ENCODE measurements at places on chromosomes 11 and 22. TPM values are rescaled to one million over a fixed set of nuclear protein-coding genes. Genes with fewer than 3 reads are reported as not detected.

- H3K36me3 ChIP-seq = no peaks in the 10 kb centered on the region
- DNase-seq = no peak
- H3K4me1 ChIP-seq = no peaks in the 10 kb centered on the region
Observed at GRCh38 chr11:90318651-90319050, 95.8 kb upstream of the CHORDC1 start.

DNA sequence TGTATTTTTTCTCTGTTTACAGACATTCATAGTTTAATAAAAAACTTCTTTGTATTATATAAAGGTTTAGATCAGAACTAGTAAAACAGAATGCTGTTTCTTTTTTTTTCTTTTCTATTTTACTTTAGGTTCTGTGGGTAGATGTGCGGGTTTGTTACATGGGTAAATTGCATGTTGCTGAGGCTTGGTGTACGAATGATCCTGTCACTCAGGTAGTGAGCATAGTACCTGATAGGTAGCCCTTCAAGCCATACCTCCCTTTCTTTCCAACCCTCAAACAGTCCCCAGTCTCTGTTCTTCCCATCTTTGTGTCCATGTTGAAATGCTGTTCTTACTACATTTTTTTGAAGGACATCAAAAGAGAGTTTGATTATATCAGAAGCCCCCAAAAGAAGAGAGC lies 3.2 kb downstream of the ATM start:
- peaks cover 13% of the 10 kb centered on the region for H3K36me3 ChIP-seq
- no peaks in the 10 kb centered on the region for H3K4me1 ChIP-seq
- no peak for DNase-seq
- no peak overlapping the region for H3K4me3 ChIP-seq
- no peaks in the 10 kb centered on the region for H3K27me3 ChIP-seq

- no peaks in the 10 kb centered on the region for H3K4me1 ChIP-seq
- no peak overlapping the region for H3K27ac ChIP-seq
- DNase-seq = no peak
- H3K27me3 ChIP-seq = no peaks in the 10 kb centered on the region
- H3K36me3 ChIP-seq = no peaks in the 10 kb centered on the region
Observed at GRCh38 chr11:104668797-104669463, 229.3 kb downstream of the CASP12 start.

- H3K4me1 ChIP-seq = peaks cover 20% of the 10 kb centered on the region
- no peaks in the 10 kb centered on the region for H3K36me3 ChIP-seq
- no peak overlapping the region for H3K4me3 ChIP-seq
- no peaks in the 10 kb centered on the region for H3K27me3 ChIP-seq
- no peak for DNase-seq
Observed at GRCh38 chr11:100777736-100778135, 90.6 kb downstream of the ARHGAP42 start.

- H3K27ac ChIP-seq = no peak overlapping the region
- no peak for DNase-seq
- no peaks in the 10 kb centered on the region for H3K36me3 ChIP-seq
- peaks cover 9% of the 10 kb centered on the region for H3K27me3 ChIP-seq
Observed at GRCh38 chr22:46499805-46500189, 37.6 kb downstream of the CELSR1 start.

DNA sequence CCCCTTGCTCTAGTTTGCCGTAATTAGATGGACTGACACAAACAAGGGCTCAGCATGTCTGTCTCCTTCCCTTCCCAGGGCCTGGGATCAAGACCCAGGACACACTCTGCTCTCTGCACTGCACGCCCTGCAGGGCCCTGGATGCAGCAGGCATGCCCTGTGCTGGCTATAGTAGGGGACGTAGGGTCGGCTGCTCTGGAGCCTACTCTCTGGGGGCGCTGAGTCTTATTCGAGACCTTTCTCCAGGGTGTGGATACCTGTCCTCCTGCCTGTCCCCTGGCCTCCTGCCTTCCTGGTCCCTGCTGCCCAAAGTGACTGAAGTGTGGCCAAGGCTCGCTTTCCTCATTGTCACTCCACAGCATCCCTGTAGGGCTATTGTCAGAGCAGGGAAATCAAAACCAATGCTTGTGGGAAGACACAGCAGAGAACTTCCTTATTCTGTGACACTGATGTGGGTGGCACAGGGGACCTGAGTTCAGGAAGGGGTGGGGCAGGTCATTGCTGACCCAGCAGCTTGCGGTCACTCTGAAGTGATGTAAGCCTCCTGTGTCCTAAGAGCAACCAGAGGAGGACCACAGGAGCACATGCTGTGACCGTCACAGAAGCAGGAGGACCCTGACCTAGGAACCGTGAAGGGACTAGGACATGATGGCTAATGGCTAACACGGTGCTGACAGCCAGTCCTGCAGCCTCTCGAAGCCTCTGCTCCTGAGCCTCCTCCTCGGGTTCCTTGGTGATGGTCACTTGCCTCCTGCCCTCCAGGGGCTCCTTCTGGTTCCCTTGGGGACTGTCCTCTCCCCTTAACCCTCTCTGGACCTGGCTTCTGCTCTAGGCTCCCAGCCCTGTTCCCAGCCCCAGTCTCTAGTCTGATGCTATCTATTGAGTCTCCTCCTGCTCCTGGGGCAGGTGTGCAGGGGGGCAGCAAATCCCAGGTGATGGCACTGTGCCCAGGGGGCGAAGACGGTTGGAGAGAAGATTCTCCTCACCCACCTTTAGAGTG lies 10.3 kb downstream of the APOBEC3A start:
- no peaks in the 10 kb centered on the region for H3K36me3 ChIP-seq
- no peak overlapping the region for H3K4me3 ChIP-seq
- peaks cover 10% of the 10 kb centered on the region for H3K27me3 ChIP-seq
- H3K27ac ChIP-seq = no peak overlapping the region

GRCh38 chr11:11842421-11843008 lies 743 bp downstream of the USP47 start:
- peaks cover 11% of the 10 kb centered on the region for H3K4me1 ChIP-seq
- DNase-seq = peak; percentile 88
- no peaks in the 10 kb centered on the region for H3K36me3 ChIP-seq
- no peaks in the 10 kb centered on the region for H3K27me3 ChIP-seq
- H3K4me3 ChIP-seq = peak overlapping the region; percentile 94

DNA sequence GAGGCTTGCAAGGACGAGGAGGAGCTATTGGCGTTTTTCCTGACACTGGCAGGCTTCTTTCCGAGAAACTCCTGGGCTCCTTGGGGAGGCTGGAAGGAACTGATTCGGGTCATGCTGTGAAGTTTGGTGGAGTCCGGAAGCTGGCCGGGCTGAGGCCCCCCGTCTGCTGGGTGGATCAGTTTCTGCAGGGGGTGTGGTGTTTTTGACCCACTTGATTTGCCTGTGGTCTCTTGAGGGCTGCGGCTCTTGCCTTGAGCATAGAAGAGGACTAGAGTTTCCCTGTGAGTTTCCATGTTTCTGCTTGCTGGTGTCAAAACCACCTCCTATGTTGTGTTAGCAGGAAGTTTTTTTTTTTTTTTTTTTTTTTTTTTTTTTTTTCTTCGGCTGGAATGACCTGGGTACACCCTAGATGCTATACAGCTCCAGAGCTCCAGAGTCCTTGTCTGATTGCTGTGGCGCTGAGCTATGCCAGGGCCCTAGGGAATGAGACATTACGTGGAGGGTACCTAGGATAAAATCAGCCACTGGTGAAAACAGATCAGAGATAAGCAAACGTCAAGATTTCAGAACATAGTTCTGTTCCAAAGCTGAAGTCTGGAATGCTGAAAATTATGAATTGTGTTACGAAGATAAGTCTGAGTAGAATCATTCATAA lies 728 bp downstream of the TBC1D22A start:
- DNase-seq = peak; percentile 32
- H3K27ac ChIP-seq = peak overlapping the region; percentile 88
- no peaks in the 10 kb centered on the region for H3K4me1 ChIP-seq
- H3K4me3 ChIP-seq = peak overlapping the region; percentile 87
- H3K27me3 ChIP-seq = no peaks in the 10 kb centered on the region
- no peaks in the 10 kb centered on the region for H3K36me3 ChIP-seq

DNA sequence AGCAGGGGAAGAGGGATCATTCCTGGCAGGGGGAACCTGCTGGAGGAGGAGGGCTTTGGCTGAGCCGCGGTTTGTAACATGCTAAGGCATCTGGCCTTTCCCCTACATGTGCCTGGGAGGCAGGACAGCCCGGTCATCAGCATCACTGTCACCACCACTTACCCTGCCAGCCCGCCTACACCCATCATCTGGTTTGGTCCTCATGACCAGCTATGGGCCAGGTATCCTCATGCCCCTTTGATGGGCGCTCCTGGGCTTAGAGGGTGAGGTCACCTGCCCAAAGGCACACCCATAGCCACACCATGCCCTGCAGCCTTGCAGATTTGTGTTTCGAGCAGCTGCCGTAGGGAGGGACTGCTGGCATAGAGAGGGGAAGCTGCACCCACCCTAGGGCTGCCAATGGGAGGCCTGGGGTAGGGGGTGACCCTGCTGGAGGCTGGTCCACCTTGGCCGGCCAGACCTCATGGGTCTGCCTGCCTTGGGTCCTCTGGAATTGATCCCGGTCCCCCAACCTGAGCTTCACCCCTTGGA lies 2.6 kb downstream of the MRGPRF start:
- no peaks in the 10 kb centered on the region for H3K27me3 ChIP-seq
- peaks cover 16% of the 10 kb centered on the region for H3K4me1 ChIP-seq
- DNase-seq = no peak

GRCh38 chr11:134508219-134508990 lies 96.4 kb upstream of the B3GAT1 start:
- H3K27ac ChIP-seq = no peak overlapping the region
- H3K36me3 ChIP-seq = no peaks in the 10 kb centered on the region
- H3K4me1 ChIP-seq = no peaks in the 10 kb centered on the region
- peaks cover 21% of the 10 kb centered on the region for H3K27me3 ChIP-seq
- no peak for DNase-seq

DNA sequence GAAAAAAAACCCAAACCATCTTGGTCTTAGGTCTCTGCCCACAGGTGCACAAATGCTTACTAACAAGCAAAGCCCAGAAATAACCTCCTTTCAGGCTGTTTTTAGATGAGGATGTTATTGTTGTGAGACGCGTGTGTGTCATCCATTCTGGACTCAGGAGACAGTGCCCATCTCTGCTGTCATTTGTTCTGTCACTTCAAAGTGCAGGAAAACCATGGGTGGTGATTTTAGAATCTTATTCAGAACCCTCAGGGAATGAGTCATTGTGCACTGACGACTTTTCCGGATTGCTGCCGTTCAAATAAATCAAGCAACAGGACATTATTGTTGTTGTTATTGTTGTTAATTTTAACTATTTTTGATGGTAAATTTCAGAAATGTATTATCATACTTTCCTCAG lies 110.3 kb downstream of the LRRC32 start:
- no peak overlapping the region for H3K4me3 ChIP-seq
- no peaks in the 10 kb centered on the region for H3K36me3 ChIP-seq
- no peaks in the 10 kb centered on the region for H3K27me3 ChIP-seq
- H3K4me1 ChIP-seq = no peaks in the 10 kb centered on the region
- DNase-seq = no peak

DNA sequence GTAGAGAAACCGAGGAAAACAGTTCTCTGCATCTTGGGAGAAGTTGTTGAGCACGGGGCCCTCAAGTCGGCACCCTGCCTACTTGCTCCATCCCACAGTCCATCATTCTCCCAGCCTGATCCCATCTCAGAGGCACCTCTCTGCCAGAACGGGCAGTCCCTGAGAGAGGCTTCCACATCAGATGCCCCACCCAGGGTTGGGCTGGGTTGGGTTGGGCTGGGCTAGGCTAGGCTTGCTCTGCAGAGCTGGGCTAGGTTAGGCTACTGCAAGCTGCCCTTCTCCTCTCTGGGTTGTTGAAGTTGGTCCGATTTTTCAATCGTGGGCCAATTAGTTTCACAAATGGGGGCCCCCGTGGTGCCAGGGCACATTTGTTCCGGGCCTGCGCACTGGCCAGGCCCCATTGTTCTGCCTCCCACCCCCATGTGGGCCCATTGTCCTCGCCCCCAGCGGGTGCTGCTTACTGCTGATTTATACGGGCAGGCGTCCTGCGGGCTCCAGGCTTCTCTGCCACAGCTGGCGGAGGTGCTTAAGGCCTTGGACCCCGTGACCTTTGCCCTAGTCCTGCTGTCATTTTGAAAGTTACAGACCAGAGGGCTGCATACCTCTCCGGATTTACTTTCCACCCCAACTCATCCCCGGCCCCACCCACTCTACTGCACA lies 63.7 kb upstream of the NNMT start:
- no peaks in the 10 kb centered on the region for H3K36me3 ChIP-seq
- no peaks in the 10 kb centered on the region for H3K4me1 ChIP-seq
- H3K4me3 ChIP-seq = no peak overlapping the region

- H3K4me3 ChIP-seq = no peak overlapping the region
- no peak overlapping the region for H3K27ac ChIP-seq
- peaks cover 27% of the 10 kb centered on the region for H3K4me1 ChIP-seq
Observed at GRCh38 chr11:1747753-1748635, 2.4 kb downstream of the IFITM10 start.

GRCh38 chr11:125170001-125170509 lies 5.5 kb downstream of the PKNOX2 start:
- peaks cover 52% of the 10 kb centered on the region for H3K4me1 ChIP-seq
- no peaks in the 10 kb centered on the region for H3K36me3 ChIP-seq
- peak; percentile 56 for DNase-seq
- H3K27me3 ChIP-seq = no peaks in the 10 kb centered on the region

DNA sequence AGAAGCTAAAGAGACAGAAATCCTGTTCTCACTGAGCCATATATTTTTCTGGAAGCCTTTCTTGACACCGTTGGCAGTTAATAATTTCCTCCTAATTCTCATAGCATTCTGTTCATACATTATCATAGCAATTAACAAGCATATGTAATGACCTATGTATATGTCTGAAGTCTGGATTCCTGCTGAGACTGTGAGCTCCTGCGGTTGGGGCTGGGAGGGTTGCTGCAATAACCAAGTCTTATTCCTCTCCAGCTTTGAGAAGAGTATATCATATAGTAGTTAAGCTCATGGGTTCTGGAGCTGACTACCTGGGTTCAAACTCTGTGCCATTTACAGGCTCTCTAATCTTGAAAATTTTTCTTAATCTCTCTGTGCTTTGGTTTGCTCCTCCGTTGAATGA lies 175.2 kb downstream of the MAML2 start:
- no peak for DNase-seq
- peaks cover 5% of the 10 kb centered on the region for H3K4me1 ChIP-seq
- no peaks in the 10 kb centered on the region for H3K36me3 ChIP-seq
- no peaks in the 10 kb centered on the region for H3K27me3 ChIP-seq
- H3K4me3 ChIP-seq = no peak overlapping the region

DNA sequence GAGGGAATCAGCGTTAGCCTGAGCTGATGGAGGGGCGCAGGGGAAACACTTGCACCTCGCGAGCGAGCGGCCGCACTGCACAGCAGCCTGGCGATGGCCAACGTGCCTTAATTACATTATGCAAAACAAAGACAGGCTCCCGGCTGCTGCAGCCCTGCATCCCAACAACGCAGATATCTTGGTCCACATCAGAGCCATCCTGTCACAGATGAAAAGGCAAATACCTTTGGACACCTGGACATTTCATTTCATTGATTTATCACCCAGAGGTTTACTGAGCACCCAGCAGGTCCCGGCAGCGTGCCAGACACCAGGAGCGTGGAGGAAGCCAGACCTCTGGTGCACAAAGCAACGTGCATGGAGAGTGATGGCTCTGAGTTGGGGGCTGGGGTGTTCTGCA lies 843.0 kb downstream of the TBC1D22A start:
- no peak for DNase-seq
- H3K4me1 ChIP-seq = no peaks in the 10 kb centered on the region
- H3K36me3 ChIP-seq = no peaks in the 10 kb centered on the region
- no peak overlapping the region for H3K27ac ChIP-seq
- no peak overlapping the region for H3K4me3 ChIP-seq

Gene IRAG1
- total RNA-seq = not detected

Gene CECR2
- total RNA-seq = 17.6 TPM

Gene DTX4
- total RNA-seq = 26.3 TPM

Gene ADM2
- total RNA-seq = not detected

Gene GLYATL2
- not detected for total RNA-seq

Gene C11orf86
- total RNA-seq = not detected

Gene BTG4
- total RNA-seq = not detected

Gene OR2AT4
- not detected for total RNA-seq

Gene GSTT2B
- total RNA-seq = 14.0 TPM

Gene LIN7C
- total RNA-seq = 64.6 TPM

All from SJCRH30 (cell line).